ENCODE measurements at places on chromosomes 1 and 21.

DNA sequence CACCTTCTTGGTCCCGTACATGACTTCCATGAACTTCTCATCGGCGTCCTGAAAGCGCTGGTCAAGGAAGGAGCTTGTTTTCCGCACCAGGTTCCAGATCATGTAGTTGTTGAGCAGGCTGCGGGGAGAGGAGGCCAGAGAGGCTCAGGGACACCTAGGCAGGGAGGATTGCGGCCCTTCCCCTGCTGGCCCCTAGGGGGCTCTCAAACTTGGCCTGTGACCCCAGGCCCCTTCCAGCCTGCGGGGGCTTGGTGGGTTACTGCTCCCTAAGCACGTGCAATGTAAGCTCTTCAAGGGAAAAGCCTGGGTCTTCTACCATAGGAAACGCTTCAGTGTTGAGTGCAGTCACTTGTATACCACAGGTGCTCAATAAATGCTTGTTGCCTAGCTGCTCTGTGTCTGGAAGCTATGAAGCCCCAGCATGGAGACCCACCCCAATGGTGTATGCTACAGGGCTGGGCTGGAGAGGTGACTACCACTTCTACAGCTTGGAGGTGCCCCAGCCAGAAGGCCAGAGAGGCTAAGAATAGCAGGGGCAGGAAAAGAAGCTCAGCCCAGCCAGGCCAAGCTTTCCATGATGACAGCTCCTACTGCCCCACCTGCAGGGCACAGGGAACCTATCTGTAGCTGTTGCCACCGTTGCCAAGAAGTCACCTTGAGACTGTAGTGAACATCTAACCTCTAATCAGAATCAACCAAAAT is 45.1 kb downstream of the ECE1 start:
- DNase-seq, result no peak

- no peak for DNase-seq
Observed at GRCh38 chr1:204396015-204396583, 15.5 kb downstream of the PPP1R15B start.

DNA sequence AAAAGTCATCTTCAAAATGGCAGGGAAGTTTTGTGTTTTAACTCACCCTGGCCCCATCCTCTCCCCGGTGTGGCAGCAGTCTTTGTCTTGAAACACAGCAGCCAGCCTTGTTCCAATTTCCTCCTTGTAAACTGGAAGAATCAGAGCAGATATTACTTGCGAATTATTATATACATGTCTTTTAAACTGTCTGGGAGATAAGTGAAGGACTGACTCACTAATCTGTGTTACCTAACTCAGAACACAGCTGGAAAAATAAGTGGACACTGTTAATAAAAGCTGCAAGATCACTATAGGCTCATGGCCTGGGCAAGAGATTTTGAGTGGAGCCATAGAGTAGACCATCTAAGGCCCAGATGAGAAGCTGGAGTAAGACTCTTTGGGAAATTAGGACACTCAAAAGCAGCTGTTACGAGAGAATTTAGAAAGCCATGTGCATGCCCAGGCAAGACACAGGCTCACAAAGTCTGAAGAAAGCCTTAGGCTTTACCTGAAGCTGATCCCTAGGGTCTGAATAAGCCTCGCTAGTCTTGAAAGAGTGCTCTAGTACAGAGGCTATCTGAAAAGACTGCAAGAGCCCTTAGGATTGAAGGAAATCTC is 233.0 kb upstream of the RAB4A start:
- DNase-seq, result no peak

- DNase-seq, result no peak
Observed at GRCh38 chr1:181192316-181192715, 103.8 kb downstream of the IER5 start.

DNA sequence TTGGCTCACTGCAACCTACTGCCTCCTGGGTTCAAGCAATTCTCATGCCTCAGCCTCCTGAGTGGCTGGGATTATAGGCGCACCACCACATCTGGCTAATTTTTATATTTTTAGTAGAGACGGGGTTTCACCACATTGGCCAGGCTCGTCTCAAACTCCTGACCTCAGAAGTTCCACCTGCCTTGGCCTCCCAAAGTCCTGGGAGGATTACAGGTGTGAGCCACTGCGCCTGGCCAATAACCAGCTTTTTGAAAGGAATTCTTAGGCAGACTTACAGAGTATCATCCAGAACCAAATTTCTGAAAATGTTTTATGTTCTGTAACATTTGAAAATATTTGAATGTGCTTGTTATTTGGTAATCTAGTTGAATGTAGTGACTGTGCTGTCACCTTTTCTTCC is 14.6 kb downstream of the BTF3L4 start:
- no peak for DNase-seq

GRCh38 chr1:9808459-9808858 is 15.3 kb downstream of the CLSTN1 start:
- DNase-seq, result no peak

DNA sequence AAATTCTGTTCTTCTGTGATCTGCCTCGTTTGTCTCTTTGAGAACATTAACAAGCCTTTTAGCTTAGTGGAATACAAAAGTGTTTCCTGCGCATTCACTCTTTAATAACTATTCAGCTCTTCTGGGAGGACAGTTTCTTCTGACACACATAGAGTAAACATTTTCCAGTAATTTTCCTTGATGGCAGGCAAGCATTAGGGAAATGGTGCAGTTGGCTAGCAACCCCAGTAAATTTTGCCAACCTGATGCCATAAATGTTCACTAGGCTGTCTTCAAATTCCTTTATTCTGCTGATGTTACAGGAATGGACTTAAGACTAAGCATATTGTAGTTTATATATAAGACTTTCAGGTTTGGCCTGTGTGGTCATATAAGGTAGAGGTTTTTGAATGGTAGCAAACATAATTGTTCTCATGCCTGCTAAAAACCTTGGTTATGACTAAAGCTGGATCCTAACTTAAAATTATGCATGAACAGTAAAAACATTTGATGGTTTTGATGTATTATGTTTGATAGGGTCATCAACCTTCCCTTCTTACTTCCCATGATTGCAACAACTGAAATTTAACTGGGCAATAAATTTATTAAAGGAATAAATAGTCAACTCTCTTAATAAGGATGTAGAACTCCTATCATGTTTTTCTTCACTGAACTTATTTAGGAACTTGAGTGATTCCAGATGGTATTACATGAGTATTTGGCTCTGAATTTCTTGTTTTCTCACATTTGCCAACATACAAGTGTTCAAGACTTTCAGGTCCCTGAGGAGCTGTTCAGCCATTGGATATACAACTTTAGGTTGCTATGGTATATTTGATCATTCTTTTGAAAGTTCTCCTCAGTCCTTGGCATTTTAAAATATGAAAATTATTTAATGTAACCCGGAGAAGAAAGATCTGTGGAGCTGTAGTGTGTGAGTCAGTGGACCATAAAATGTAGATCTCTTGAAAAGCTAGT is 223.4 kb downstream of the FMN2 start:
- DNase-seq, result no peak

- DNase-seq, result no peak
Observed at GRCh38 chr1:76137746-76138145, 63.2 kb downstream of the ST6GALNAC3 start.

- no peak for DNase-seq
Observed at GRCh38 chr1:39642796-39643195, 3.4 kb upstream of the HEYL start.

DNA sequence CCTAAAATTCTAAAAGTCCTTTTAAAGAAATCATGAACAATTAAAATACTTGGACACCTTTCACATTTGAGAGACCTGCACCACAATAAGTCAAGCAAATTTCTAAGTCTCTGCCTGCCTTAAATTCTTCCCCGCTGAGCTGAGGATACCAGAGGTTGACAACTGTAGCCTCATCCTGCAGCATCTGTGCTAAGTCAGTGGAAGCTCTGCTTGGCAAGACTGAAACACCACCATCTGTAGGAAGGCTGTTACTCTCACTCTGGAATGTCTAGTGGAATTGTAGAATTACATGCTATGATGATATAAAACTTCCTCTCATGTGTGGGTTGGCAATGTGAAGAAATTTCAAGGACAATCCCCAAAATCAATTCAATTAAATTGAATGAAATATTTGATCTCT is 1756.5 kb downstream of the NCAM2 start:
- no peak for DNase-seq

DNA sequence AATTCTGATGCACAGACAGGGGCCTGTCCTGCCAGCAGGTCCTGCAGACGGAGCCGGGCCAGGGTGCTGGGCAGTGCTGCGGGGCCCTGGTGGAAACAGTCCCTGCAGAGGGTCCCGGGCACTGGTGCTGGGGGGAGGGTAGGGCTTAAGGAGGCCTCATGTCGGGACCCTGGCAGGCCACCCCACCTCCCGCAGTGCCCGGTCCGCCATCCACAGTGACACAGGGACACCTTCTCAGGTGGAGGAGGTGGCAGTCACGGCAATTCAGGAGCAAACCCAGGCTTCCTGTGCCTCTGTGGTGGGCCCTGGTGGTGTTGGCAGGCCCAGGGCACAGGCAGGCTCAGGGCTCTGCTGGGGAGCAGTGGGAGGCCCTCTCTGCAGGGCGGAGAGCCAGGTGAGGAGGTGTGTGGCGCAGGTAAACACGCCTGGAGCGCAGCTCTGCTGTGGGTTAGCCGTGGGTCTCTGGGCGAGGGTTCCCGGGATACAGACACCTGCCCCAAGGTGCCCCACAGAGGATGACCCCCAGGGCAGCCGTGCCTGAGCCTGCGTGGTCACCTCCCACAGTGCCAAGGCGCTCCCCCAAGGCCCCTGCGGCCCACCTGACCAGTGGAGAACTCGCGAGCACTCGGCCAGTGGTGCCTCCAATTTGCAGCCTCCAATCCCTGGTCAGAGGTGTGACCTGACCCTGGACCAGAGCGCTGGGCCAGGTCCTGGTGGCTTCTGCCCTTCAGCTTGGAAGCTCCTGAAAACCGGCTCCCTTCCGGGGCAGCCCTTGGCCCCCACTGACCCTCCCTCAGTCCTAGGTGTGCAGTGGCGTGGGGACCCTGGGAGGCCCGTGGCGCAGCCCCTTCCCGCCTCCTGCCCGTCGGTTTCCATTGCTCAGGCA is 19.2 kb downstream of the COL18A1 start:
- DNase-seq, result no peak

- no peak for DNase-seq
Observed at GRCh38 chr1:190205713-190206112, 272.0 kb downstream of the BRINP3 start.

GRCh38 chr1:197919346-197920066 is 2.3 kb downstream of the LHX9 start:
- DNase-seq, result no peak

DNA sequence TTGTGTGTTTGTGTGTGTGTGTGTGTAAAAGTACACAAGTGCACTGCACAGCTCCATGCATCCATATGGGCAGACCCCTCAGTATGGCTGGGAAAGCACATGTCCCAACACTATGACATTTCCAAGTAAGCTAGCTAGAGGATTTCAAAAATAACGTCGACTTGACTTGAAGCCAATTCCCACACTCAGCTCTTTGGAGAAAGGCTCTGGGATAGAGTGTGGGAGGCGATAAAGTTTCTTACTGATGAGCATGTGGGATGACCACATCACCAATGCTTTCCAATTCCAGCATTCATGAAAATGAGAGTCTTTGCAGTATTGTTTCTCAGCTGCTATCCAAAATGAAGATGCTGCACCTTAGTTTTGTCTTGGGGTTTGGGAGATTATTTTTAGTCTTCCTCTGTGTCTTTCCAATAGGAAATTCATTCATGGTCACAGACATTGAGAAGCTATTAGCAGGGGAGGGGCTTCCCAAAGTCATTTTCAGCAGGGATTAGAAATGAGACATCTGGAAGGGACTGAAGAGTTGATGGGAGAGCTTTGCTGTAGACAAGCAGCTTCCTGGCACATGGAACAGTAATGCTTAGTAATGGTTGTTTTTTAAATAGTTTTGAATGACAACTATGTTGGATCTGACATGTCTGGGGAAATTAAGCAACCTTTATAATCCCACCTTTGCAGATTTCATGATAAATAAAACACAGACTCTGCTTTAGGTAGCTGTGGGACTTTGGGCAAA is 143.5 kb downstream of the ASTN1 start:
- DNase-seq, result no peak

DNA sequence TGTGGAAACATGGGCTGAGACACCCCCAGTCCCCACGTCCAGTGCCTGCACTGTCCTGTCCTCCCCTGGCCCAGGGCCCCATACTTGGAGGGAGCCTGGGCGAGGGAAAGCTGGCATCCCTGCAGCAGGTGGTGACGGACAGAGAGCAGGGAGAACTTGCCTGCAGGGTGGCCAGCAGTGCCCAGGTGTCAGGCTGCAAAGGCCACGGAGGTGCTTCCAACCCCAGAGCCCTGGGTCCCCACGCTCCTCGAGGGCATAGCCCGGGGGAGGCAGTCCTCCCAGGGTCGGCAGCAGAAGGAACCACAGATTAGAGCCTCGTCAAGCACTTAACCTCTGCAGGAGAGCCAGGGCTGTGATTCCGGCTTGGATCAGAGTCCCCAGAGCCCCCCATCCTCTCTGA is 77.5 kb downstream of the ARHGEF16 start:
- DNase-seq, result no peak

- DNase-seq, result no peak
Observed at GRCh38 chr1:61642475-61643232, 82.3 kb downstream of the TM2D1 start.

- peak; percentile 56 for DNase-seq
Observed at GRCh38 chr1:79353224-79353623, 346.7 kb upstream of the ADGRL4 start.

DNA sequence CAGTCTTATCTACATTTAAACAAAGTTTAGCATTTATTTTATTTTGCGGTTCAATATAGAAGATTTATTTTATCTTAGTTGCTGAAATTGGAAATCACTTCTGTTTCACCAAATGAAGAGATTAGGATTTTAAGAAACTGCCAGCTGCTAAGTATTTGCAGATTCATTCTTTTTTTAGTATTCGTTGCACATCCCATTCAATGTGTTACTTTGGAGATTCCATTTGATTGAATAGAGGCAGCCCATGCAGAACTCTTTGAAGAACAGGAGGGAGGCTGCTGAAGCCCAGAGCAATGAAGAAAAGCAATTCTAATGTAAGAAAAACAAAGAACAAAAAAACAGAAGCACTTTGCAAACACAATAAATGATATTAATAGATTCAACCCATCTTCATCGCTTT is 38.6 kb upstream of the IL12RB2 start:
- DNase-seq, result no peak

DNA sequence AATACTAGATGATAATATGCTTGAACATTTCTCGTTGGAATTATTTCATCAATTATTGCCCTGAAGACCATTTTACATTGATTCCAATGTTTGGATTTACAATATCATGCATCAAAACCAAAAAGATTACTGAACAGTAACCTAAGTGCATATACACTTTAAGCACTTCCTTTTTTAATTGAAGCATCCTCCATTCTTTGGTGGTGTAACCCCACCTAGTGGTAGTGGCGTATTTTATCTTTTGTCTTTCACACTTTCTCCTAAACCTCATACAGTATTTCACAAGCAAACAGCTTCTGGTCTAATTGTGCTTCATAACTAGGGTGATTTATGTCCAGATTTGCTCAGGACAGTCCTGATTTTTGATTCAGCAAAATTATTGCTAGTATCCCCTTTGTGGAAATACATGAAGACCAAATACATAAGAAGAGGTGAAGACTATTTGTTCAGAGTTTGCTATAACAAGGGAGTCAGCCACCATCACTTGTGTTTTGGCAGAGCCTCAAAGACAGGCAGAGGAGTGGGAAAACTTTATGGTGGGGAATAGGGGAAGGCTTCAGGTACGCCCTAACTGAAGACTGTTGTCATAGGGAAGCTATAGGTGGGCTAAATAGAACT is 3.4 kb upstream of the NVL start:
- peak; percentile 39 for DNase-seq
